ENCODE measurements at places on chromosomes 12 and 14.

DNA sequence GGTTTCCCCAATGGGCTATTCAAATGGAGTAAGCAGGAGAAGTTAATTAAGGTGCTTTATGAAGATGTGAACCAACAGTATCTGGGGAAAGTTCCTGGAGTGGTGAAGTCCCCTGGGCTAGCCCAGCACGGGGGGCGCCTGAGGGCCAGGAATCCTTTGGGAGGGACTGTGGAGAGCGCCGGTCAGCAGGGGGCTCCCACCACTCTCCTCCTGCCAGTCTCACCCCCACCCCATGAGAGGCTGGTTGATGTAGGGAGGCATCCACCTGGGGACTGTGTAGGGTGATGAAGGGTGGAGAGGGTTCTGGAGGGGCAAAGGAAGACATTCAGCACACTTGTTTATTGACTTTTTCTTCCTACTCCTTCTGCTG is 4.4 kb downstream of the CEBPE start:
- no peak for DNase-seq

GRCh38 chr14:68391311-68392014 is 401.4 kb downstream of the ZFP36L1 start:
- DNase-seq, result peak; percentile 70

DNA sequence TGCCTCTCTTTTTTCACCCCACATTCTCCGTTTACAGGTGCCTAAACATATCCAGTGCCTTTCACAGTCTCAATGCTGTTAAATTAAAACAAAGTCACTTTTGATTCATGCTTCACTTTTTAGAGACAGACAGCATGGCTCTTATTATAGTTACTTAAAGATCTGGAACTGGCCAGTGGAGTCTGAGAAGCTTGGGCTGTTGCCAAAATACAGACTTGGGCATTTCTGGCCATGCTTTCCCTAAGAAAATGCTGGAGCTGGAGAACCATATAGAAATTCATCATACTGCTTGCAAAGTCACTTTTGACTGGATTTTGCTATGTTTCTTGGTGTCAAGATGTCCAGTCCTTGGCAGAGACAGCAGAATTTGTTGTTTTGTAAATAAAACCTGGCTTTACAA is 12.2 kb upstream of the GPR68 start:
- DNase-seq, result no peak

DNA sequence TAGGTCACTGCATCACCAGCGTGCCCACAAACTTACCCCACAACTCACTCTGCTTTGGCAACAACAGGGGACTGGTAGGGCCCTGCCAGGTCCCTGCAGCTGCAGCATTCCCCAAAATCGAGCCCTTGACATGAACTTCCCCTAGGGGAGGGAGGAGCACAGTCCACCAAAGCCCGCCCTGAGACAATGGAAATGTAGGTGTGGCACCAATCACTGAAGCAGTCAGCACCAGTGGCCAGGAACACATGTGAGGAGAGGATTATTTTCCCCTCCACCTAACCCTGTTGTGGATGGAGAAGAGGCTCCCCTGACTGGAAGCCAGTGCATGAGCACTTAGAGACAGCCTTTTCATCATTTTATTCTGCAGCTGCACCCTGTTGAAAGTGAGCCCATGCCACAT is 573.8 kb downstream of the SOX5 start:
- no peak for DNase-seq

GRCh38 chr12:62123721-62124203 is 136.4 kb upstream of the USP15 start:
- DNase-seq, result peak; percentile 53

- DNase-seq, result peak; percentile 68
Measured at GRCh38 chr12:2752676-2753371, 41.9 kb upstream of the FKBP4 start.

DNA sequence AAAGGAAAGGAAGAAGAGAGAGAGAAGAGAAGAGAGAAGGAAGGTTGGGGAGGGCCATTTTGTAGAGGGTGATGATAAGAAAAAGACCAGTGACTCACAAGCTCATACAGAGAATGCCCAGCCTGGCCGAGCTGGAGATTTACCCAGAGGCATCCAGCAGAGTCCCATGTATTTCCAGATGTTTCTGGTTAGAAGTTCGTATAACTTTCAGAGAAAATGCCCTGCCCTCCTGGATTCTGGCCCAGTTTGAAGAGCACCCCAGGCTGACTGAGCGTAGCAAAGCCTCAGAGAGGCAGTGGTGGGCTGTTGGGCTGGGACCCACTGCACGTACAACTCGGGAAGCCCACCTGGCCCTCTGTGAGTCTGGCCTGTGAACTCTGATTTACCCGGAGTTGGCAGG is 221.8 kb downstream of the SLC41A2 start:
- DNase-seq, result peak; percentile 86

DNA sequence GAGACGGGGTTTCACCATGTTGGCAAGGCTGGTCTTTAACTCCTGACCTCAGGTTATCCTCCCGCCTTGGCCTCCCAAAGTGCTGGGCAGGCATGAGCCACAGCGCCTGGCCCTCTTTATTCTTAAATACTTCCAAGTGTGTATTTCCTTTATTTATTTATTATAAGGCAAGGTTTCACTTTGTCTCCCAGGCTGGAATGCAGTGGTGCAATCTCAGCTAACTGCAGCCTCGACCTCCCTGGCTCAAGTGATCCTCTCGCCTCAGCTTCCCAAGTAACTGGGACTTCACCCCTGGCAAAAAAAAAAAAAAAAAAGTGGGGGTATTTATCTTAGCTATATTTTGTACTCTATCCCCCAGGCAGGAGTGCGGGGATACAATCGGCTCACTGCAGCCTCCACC is 6.8 kb downstream of the FAM216A start:
- no peak for DNase-seq

- peak; percentile 34 for DNase-seq
Measured at GRCh38 chr12:61821381-61821780, 438.8 kb upstream of the USP15 start.

DNA sequence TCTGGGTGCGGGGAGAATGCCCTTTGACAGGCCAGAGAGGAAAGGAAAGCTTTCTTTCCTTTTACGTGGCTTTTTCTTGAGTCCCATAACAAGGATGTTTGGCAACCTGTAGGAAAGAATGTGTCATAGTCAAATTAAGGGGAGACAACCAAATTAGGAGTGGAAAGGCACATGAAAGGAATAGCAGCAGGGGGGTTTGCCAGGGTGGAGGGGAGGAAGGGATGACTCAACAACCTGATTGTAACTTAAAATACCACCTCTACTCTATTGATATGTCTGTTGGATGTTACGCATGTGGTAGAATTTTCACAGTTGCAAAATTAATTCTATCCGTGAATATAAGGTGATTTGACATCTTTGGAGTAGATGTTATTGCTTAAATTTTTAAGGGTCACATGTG is 28.5 kb upstream of the MYBPC1 start:
- DNase-seq, result peak; percentile 0

DNA sequence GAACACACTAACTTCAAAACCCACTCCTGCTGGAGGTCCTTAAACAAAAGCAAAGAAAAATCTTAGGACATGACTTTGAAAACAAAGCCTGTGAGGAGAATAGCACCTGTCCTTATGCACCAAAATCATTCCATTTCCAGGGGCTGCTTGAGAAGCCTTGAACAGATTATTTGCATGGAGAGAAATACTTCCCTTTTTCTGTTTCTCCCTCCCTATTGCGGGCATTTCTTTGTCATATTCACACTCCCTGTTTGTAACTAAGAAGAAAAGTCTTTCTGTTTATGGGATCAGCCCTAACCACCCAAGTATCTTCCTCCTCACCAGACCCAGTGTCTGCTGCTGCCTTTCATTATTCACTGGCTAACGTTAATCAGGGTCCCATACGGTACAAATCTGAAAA is 218.8 kb downstream of the DPF3 start:
- no peak for DNase-seq

GRCh38 chr12:92007787-92008186 is 137.9 kb downstream of the BTG1 start:
- DNase-seq, result no peak

GRCh38 chr14:73823339-73823885 is 28.2 kb upstream of the PTGR2 start:
- DNase-seq, result no peak

DNA sequence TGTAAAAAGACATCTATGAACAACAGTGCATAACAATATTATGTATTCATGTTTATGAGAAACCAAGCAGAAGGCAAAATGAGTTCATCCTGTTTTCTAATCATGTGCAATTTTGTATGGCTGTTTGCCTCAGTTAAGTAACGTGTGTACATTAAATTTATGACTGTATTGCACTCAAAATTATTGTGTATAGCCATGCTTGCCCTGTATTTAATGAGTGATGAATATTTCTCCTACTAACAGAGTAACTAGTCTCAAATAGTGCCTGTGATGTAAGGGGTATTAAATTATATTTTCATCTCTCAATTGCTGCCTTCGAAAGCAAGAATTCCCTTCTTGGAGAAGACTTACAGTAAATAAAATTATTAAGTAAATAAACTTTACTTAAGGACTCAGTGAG is 154.2 kb downstream of the NOVA1 start:
- no peak for DNase-seq

- no peak for DNase-seq
Measured at GRCh38 chr14:96783915-96784224, 13.3 kb upstream of the VRK1 start.

DNA sequence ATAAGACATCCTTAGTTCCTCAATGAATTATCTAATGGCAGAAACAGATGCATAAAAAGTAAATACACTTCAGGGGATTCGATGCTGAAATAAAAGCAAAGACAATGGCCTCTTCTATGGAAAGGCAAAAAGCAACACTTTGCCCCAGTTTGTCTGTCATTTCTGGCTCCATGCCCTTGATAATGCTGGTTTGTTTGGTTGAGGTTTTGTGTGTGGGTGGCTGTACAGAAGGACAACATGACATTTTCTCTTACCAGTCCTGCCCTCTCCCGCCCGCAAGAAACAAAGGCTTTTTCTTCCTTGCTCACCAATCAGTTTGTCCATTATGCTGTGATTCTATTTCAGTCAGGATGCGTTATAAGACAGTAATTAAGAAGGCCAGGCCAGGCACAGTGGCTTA is 18.1 kb upstream of the WDR89 start:
- no peak for DNase-seq

GRCh38 chr12:49982246-49983087 is 9.7 kb downstream of the AQP6 start:
- DNase-seq, result no peak

DNA sequence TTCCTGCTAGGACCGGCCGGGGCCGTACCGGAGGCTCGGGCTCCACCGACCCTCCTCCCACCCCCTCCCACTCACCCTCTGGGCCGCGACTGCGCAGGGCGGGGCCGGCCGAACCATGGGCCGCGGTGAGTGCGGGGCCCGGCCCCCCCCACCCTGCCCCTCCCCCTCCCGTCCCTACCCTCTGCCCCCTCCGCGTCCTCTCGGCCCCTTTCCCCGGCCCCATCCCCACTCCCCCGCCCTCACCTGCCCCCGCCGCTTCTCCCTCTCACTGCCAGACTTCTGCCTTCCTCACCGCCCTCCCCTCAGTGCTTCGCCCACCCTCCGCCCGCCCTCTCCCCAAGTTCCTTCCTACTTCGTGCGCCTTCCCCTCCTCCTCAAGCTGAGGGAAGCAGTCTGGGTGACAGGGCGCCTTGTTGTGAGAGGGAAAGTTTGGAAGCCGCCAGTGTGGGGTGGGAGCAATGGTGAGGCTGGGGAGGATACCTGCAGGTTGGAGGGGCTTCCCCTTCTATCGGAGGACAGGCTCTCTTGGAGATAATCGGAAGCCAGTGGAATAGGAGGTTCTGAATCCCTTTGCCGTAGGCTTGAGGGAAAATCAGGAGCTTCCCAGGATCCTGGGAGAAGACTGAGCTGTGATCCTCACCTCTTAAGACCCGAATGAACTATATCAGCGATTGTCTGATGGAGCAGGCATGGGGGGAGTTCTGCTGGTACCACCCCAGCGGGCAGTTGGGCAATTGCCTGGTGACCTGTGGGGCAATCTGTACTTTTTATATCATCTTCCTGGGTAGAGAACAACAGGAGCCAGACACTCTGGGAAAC is 472 bp downstream of the MBD6 start:
- DNase-seq, result peak; percentile 58

GRCh38 chr14:67133144-67133543 is 56.1 kb upstream of the GARIN2 start:
- DNase-seq, result no peak

DNA sequence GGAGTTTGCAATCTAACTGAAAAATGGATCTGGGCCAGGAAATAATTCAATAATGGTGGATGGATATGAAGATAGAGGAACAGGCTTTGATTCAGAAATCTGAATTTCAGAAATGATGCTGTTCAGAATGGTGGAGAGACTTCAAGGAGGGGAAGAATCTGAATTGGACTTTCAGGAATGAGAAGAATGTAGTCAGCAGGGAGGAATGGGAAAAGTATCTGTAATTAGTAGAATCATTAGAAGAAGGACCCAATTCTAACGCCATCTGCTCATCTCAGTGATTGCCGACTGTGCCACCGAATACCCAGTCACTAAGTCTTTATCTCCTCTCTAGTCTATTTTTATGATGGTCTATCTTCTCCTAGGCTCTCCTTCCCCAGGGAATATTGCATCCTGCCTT is 363.2 kb downstream of the GALC start:
- DNase-seq, result peak; percentile 46

DNA sequence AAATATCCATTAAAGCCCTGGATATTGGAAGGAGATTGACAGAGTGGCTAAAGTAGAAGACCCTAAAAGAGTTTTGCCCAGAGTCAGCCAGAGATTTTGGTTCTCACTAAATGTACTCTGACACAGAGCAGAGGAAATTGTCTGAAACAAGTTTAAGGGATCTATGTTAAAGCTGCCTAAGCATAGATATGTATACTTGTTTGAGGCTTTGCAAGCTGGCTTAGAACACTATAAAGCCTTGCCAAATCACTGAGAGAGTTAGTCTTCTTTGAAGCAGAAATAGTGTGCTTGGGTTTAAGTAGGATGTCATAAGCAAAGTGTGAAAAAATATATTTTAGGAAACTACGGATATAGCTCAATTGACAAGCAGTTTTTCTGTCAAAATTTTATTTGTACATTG is 653.5 kb downstream of the FSCB start:
- no peak for DNase-seq

DNA sequence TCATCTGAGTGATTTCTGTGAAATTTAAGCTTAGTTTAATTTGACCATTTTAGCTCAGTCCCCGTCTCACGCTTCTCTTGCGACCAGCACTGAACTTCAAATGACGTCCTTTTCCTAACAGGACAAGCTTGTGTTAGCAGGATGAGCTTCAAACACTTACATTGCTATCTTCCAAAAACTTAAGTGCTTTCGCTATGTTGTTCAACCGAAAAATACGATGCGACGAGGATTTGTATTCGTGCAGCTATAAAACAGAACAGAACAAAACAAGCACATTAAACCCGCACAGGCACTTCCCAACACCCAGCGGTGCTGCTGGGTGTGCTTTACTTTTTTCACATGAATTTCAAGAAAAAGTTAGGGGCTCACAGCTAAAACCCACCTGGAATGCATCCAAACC is 64.2 kb upstream of the DICER1 start:
- DNase-seq, result no peak

GRCh38 chr12:130626601-130627000 is 89.5 kb downstream of the RIMBP2 start:
- DNase-seq, result no peak

GRCh38 chr12:31962076-31962475 is 2.9 kb downstream of the RESF1 start:
- no peak for DNase-seq

GRCh38 chr12:6236641-6236940 is 36.4 kb downstream of the CD9 start:
- no peak for DNase-seq

All from fibroblast of skin of right biceps (primary cell).